ENCODE measurements at places on chromosomes 12 and 14.

- DNase-seq = no peak
Observed at GRCh38 chr12:50566066-50566465, 61.3 kb downstream of the DIP2B start.

DNA sequence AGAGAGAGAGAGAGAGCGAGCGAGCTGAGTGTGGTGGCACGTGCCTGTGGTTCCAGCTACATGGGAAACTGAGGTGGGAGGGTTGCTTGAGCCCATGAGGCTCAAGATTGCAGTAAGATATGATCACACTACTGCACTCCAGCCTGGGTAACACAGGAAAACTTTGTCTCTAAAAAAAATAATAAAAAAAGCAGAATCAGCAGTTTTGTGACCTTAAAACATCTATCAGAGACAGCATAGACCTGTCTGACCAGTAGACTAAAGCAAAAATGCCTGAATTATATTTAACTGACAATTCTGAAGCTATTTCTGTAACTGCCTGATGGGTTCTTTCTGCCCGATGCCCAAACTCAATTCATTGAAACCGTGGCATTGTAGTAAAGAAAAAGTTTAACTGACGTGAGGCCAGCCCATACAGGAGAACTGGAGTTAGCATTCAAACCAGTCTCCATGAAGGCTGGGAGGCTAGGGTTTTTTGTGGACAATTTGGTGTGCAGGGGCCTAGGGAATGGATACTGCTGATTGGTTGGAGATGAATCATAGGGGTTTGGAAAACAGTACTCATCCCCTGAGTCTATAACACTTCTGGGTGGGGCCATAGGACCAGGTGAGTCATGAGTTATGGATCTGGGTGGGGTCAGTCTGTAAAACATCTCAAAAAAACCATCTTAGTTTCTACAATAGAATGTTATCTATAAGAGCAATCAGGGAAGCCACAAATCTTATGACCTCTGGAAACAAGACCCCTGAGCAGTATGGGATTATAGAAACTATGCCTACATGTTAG lies 8.0 kb upstream of the RASSF8 start:
- DNase-seq = no peak

- no peak for DNase-seq
Observed at GRCh38 chr14:34368971-34369647, 92.9 kb downstream of the SPTSSA start.

GRCh38 chr12:102372087-102372486 lies 108.3 kb downstream of the IGF1 start:
- no peak for DNase-seq

DNA sequence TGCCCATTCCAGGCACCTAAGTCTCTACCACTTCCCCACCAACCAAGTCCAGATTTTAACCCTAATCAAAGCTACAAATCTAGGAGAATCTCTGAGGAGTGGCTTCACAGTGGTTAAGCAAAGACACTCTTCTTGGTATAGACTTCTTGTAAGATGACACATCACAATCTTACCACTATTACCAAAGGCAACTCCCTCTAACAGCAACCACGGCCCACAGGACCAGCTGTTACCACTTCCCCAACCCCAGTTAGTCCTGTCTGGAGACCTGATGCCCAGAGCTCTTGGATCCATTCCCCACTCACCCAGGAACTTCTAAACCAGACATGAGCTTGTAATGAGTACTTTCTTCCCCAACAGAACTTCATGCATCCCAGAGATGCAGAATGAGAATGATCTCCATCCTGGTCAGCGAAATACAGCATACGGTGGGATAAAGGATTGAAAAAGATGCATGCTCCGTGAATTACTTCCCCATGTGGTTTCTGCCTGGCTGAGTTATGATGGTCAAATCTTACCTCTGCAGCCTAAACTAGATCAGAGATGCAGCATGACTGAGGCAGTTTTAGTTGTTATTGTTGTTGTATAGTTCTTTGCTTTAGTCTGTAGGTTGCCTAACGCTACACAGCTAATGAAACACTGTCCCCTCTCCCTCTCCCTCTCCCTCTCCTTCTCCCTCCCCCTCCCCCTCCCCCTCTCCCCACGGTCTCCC lies 87.7 kb upstream of the FOXN3 start:
- DNase-seq = no peak

DNA sequence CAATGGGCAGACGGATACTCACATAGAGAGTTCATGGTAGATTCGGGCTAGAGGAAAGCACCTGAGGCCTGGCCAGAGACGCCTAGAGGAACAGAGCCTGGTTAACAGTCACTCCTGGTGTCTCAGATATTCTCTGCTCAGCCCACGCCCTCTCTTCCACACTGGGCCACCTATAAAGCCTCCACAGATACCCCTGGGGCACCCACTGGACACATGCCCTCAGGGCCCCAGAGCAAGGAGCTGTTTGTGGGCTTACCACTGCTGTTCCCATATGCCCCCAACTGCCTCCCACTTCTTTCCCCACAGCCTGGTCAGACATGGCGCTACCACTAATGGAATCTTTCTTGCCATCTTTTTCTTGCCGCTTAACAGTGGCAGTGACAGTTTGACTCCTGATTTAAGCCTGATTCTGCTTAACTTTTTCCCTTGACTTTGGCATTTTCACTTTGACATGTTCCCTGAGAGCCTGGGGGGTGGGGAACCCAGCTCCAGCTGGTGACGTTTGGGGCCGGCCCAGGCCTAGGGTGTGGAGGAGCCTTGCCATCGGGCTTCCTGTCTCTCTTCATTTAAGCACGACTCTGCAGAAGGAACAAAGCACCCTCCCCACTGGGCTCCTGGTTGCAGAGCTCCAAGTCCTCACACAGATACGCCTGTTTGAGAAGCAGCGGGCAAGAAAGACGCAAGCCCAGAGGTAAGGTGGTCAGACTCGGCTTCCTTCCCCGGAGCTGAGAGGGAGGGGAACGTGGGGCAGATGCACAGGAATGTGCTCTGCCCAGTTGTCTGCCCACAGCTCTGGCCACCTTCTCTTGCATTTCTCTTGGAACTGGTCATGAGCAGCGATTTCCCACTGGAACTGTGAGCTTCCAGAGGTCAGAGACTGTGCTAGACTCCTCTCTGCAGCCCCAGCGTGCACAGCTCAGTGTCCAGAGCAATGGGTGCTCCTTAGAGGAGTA lies at the start of gene CD4:
TSS of gene CD4 (plus strand) at position 557 of the 953 bp plus-strand sequence. CDS start 10,611 bp downstream, outside the sequence.
- DNase-seq = no peak

- DNase-seq = no peak
Observed at GRCh38 chr12:91007531-91008290, 2.9 kb upstream of the EPYC start.

DNA sequence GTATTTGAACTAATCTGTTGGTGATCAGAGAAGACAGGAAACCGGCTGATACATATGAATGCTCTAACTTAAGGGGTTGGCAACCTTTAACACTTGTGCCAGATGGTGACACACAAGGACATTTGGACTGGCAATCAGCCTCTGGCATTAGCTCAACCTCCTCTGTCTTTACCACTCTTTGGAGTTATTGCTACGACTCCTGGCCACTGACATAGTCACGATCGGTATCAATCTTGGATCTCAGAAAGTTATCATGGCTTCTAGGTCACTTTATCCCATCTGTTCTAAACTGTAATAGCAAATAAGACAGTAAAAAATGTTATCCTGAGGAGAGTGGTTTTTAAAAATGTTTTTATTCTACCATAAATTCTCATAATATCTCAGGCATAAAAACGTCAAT lies 575.2 kb upstream of the MDGA2 start:
- no peak for DNase-seq

DNA sequence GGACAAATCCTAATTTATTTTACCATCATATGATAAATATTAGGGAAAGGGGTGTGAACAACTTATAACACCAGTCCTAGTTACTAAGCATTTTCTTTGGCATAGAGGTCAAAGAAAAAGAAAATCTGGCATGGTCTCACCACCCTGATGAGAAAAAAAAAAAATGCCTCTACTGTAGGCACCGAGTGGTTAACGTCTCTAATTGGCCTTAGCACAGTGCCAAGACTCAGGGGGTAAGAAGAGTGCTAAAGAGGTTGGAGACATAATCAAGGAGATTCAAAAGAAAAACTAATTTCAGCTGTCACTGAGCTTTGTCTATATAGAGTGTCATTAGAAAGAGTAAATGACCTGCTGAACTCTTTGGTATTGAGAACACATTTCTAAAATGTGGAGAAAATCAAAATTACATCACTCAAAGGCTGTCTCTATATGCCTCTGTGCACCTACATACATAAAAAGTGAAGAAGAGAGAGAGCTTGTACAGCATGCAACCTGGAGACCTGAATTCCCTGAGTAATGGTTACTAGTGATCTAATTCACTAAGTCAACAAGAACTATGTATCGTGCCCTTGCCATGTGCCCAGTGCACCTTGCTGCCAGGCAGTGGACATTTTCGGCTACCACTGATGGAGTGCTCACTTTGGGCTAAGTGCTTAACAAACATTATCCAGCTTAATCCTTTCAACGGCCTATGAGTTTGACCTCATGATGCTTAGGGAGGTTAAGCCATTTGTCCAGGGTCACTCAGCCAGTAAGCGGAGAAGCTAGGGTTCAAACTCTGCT lies 113.8 kb upstream of the G2E3 start:
- no peak for DNase-seq

DNA sequence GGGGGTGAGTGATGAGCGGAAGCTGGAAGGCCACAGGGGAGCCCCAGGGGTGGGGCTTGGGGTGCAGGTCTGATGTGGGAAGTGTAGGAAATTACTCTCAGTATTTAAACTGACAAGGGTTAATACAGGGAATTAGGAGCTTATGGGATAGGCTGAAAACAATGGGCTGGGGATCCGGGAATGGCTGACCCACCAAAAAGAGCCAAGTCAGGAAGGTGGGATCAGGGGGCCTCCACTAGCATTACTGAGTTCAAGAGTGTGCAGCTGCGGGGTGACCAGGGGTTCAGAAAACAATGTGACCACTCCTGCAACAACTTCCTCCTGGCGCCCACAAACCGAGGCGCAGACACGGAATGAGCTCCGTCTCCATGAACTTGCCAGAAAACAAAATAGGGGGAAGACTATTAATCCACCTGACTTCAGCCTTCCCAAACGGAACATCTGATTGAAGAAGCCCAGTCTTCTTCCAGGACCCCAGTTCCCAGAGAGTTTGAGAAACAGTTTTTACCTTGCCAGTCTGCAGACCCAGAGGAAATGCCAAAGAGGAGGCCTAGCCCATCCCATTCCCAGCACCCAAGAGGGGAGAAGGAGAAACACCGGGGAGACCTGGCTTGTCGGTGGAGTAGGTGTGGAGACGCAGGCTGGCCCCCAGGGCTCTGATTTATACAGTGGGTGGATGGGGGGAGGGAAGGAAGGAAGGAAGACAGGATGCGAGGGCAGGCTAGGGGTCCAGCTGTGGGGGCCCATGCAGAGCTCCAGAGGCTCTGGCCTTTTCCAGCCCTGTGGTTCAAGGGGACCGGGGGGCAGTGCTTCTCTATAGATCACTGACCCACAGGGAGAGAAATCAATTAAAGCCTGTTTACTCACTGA lies 16.5 kb upstream of the YY1 start:
- DNase-seq = no peak

GRCh38 chr14:103131580-103131979 lies 8.3 kb downstream of the TNFAIP2 start:
- DNase-seq = no peak

DNA sequence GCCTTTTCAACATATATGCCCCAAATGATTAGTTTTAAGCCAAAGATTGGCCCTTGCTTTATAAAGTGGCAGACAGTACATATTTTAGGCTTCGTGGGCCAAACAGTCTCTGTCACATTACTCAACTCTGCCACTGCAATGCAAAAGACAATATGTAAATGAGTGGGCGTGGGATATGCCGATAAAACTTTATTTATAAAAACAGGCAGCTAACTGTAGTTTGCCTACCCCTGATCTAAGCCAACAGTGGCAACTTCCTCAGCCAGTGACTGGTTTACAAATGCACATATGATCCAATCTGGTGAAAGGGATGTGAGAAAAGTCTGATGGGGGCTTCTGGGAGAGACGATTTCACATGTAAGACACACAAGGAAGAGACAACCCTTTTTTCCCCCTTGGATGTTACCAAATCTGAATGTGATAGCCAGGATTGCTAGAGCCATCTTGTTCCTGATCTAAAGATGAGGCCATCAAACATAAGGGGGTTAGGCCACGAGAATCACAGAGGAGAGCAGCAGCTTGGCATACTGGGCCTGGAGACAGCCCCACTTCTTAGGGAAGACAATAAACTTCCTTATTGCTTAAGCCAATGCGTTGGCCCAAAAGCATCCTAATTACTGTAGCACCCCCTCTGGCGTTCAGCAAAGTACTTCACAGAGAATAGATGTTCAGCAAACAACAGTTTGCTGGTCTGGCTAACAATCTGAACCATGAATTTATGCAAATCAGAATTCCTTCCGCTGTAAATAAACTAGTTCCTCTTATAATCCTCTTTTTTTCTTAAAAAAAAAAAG lies 75.2 kb upstream of the TMCC3 start:
- DNase-seq = peak; percentile 77

GRCh38 chr12:6370994-6371754 lies 4.2 kb downstream of the SCNN1A start:
- DNase-seq = no peak

DNA sequence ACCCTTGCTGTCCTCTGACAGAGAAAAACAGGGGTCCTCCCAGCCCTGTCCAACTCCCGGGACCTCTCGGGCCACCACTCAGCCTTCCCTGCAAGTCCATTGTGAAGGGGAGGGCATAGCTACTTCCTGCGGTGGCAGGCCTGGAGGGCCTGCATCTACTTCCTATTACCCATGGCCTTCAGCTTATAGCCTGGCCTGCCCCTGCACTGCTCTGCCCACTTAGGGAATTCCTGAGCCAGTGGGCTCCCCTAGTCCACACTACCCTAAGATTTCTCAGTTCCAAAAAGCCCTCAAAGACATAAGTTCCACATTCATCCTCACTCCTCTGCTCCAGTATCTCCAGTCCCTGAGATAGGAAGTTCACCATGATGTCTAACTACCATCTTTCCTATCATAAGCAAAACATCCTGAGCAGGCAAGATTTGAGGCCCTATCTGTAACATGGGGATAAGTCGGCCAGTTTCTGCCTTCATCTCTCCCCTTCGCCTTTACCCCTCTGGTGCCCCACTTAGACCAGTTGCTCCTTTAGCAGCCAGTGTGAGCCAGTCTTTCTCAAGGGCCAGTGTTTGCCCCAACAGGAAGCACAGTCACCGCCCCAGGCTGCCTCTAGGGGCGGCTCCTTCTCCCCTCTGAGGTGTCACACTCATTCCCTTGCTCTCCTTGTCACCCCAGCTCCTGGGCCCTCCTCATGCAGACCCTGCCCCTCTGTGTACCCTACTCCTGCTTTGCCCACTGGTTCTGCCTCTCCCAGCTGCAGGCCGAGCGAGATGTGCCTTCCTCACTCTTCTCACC lies 10.9 kb downstream of the HDAC7 start:
- DNase-seq = peak; percentile 61

DNA sequence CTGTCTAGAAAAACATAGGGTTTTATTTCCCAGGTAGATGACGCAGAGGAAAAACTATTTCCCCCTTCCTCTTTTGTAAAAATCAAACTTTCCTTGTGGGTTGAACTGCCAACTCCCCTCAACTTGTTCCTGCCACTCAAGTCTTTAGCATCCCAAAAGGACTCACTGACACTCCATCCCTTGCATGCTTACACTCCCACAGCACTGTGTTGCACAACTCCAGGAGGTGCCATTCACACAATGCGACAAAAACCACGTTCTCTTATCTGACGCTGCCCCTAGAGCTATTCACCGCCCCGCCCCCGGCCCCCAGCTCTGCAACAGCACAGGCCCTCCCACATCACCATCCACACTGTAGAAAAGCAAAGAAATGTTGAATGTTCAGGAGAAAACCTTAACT lies 16.9 kb upstream of the STON2 start:
- no peak for DNase-seq

- no peak for DNase-seq
Observed at GRCh38 chr12:89832336-89832735, 123.7 kb upstream of the ATP2B1 start.

GRCh38 chr12:25591144-25591543 lies 38.1 kb upstream of the LMNTD1 start:
- no peak for DNase-seq

GRCh38 chr12:9221483-9221882 lies 13.3 kb upstream of the PZP start:
- DNase-seq = no peak
